NCI-H187 treated with DMSO at 0.1 percent for 48 hours (cell line): ENCODE measurements at places on chromosomes 2 and 18.

DNA sequence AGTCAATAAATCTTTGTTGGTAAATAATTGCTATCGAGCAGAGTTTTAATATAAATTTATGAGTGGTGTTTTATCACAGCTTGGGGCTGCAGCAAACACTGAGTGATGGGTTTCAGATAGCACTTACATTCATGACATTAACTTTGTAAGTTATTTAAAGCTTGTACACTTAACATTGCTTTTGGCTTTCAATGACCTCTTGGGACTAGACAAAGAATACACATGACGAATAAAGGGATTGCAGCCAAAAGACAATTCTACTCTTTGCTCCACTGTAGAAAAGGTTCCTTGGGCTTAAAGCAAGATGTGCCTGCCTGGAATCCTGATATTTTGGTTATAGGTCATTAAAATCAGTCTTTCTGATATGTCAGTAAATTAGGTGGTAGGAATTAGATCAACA lies 299.5 kb downstream of the GBX2 start:
- no peak for DNase-seq

GRCh38 chr2:240021488-240022104 lies 3.5 kb downstream of the NDUFA10 start:
- DNase-seq, result no peak

DNA sequence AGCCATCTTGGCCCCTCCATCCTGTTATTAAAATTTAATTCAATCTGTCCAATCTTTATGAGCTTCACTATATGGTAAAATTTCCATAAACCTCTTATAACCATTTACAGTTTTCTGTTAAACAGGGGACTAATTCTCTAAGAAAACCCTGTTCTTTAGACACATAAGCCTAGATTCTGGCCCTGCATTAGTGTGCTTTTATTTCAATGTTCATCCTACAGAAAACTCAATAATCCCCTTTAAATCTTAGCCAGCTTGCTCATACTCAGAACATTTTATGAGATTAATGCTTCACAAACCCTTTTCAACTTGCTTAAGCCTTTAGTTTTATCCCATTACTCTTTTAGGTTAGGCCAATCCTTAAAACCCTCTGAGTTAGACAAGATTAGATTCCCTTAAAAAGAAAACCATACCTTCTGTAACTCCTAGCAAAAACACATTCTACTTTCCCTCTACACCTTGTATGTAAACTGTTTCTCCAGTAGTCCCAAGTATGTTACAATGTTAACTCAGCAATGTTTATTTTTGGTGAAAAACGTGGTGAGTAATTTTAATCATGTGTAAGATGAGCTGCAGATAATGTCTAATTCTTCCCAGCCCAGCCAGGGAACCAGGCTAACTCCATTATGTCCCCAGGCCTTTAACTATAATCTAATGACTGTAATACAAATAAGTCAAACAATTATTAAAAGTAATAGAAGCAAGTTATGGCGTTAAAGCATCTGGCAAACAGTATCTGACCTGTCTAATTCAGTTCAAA lies 1953.4 kb upstream of the LRRTM1 start:
- no peak for DNase-seq

DNA sequence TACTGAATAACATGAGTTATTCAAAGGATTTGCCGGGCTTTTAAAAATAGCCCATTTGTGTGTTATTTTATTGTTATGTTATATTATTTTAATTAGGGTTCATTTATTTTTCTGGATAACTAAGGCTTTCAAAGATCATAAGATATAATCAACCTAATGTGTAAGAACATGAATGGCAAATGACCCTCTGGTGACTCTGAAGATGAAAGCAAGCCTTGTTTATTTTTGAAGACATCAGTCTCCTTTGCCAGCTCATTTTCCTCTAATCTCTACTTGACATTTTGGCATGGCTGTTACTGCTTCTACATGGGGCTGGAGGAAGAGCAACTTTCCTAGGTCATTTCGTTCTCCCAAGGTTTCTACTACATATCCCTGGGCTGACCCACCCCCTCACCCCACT lies 10.6 kb downstream of the FAP start:
- no peak for DNase-seq

- DNase-seq, result no peak
Measured at GRCh38 chr2:122851161-122851560, 1095.7 kb downstream of the TSN start.

GRCh38 chr2:197498937-197499593 lies 575 bp downstream of the HSPD1 start:
- no peak for DNase-seq

- no peak for DNase-seq
Measured at GRCh38 chr2:65112633-65113032, 17.3 kb downstream of the RAB1A start.

GRCh38 chr2:86393521-86394491 lies 47.4 kb upstream of the KDM3A start:
- DNase-seq, result no peak

GRCh38 chr2:190696792-190697398 lies 48.0 kb downstream of the NAB1 start:
- no peak for DNase-seq

DNA sequence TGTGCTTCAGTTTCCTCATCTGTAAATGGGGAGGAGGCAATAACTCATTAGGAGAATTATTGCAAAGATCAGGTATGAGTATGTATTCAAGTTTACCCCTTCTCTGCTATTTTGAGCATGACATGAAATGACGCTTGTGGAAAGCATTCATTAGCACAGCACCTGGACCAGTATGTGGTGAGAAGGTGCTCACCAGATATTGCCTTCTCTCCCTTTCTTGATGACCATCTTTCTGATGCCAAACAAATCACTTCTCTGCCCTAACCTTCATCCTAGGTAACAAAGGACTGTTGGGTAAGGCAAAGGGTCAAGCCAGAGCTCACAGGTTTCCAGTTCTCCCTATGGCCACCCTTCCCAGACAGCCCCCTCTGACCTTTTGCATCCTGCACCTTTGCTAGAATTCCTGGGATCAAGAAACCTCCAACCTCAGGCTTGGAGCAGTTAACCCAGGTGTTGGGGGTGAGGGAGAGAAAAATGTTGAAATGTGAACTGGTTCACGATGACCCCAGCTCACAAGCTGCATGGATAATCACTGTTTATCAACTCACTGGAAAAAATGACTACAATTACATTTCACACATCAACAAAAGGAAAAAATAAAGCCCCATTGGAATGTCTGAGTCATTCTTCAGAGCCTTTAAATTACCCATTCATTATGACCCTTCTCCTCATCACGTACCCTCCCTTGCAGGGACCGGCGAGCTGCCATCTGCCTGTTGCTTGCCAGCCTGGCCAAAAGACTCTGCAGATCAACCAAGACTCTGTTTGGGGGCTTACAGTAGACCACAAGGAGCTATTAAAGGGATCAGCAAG lies 41.6 kb downstream of the LBH start:
- no peak for DNase-seq

DNA sequence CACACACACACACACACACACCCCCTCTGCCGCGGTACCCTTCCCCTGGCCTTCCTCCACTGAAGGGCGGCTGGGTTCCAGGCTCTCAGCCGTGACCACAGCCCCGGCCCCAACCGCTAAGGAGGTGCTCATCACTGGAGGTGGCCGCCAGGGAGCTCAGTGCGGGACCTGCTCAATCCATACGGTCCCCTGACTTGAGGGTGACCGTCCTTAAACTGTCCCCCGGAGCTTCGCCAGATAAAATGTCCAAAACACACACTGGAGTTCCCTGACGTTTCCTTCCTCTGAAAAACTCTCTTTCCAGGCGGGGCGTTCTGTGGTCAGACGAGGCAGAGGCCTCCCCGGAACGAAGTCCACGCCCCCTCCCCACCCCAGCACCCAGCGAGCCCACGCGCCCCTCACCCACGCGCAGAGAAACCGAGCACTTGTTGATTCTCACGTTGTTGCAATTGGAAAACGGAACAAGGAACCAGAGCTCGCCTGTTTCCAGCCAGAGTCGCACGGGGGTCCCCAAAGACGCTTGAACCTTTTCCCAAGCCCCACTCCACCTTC lies 1.4 kb downstream of the MBP start:
- no peak for DNase-seq
